ENCODE measurements at places on chromosomes 5 and 9. TPM values are rescaled to one million over a fixed set of nuclear protein-coding genes. Genes with fewer than 3 reads are reported as not detected.

- DNase-seq: no peak
These were observed 9.9 kb downstream of the NR2F1 start for GRCh38 chr5:93592883-93593282.

Gene IFNA2
- not detected for total RNA-seq

- peak; percentile 94 for DNase-seq
These were observed 1.2 kb downstream of the LCN15 start for GRCh38 chr9:136762915-136763648.

- no peak for DNase-seq
These were observed 26.1 kb downstream of the ADAMTS2 start for GRCh38 chr5:179319123-179319522.

GRCh38 chr5:10046676-10047075, 203.0 kb downstream of the ATPSCKMT start:
- DNase-seq: no peak

DNA sequence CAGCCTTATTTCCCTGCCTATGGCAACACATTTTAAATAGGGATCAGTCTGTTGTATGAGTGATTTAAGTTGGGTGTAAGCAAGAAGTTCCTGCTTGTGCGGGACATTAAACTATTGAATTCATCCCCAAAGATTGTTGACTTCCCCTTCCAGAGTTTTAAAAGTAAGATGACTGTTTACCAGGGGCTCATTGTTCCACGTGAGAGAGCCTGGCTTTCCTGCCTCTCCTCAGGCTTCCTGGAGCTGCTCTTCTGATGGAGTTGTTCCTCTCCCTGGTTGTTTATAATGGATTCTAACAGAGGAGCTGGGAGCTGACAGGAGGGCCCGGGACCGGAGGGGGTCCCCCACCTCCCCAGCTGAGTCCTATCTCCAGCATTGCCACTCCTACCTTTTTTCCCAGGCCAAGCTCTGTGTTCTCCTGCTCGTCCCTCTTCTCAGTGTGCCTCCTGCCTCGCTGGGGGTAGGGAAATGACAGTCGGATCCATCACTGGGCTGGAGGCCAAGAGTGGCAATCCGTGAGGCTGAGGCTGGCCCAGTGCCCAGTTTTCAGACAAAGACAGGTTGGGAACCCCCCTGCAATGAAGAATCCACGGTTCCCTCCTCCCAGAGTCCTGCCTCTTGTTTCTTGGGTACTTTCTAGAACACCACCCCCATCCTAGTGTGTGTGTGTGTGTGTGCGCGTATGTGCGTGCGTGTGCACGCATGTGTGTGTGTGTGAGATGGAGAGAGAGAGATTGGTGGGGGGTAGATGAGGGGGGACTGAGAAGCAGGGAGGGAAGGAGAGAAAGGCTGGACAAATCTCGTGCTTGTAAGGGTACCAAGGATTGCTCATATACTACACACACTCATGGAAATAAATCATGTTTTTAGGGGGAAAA, 123.7 kb upstream of the NFIB start:
- DNase-seq: no peak

- peak; percentile 87 for DNase-seq
These were observed at the start of gene DNM1 for GRCh38 chr9:128203024-128203706. DNM1 (plus strand) TSS chr9:128203379; CDS start chr9:128203471, 92 bp downstream.

Gene NMUR2
- total RNA-seq: not detected

DNA sequence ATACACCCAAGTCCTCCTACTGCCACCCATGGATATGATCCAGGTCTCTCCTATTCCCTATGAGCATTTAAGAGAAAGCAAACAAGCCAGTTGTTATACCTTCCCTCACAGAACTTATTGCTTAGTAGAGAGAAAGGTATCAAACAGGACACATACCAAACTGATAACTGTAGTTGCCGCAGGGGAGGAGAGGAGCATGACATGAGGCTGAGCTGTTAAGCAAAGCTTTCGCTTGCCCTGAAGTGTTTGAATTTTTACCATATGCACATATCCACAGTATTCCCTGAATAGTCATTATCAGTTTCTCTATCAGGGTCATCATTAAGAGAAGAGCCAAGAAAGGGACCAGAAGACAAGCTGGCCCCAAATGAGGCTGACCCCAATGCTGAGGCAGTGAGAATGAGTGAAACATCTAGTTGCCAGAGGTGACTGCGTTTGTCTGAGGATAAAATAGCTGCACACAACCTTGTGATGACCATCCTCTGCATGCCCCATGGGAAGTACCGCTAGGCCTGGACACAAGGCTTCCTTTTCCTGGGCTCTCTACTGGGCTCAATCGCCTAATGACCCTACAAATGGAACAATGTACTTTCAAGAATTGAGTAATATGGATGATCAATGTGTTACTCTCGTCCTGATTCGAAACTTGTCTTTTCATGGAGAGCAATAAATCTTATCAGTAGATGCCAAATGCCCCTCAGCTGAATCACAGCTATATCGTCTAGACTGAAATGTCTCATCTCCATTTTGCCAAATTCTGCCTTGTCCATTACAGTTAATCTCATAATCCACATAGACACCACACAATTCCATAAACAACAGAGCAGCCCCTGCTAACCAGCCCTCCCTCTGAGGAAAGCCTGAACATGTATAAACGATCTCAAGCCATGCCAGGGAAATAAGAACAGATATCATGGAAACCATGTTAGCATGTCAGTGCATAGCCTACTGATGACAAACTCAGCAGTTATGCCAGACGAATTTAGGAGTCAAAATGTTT, 4.3 kb upstream of the IFNK start:
- DNase-seq: no peak

DNA sequence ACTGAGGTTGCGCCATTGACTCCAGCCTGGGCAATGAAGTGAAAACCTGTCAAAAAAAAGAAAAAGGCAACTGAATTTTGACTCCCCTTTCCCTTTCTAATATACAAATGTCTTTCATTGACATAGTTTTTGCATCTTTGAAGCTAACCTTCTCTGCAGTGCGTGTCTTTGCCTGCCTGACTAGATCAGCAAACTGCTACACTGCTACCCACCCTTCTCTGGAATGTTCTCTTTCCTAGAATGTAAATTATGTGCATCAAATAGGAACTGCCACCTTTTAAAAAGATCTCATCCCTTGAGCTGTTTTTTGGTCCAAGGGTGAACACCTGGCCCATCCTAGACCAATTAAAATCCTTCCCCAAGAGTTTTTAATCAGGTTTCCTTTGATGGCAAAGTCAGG, 127.6 kb downstream of the SLC28A3 start:
- no peak for DNase-seq

GRCh38 chr5:93571114-93571949, 9.7 kb downstream of the NR2F1-AS1 start:
- DNase-seq: no peak

Gene MLANA
- not detected for total RNA-seq

- peak; percentile 94 for DNase-seq
These were observed 5.7 kb downstream of the TMC1 start for GRCh38 chr9:72526901-72527800.
